ENCODE measurements at places on chromosomes 5 and 9.

- no peak for DNase-seq
Measured at GRCh38 chr9:112348257-112349007, 15.0 kb upstream of the PTBP3 start.

DNA sequence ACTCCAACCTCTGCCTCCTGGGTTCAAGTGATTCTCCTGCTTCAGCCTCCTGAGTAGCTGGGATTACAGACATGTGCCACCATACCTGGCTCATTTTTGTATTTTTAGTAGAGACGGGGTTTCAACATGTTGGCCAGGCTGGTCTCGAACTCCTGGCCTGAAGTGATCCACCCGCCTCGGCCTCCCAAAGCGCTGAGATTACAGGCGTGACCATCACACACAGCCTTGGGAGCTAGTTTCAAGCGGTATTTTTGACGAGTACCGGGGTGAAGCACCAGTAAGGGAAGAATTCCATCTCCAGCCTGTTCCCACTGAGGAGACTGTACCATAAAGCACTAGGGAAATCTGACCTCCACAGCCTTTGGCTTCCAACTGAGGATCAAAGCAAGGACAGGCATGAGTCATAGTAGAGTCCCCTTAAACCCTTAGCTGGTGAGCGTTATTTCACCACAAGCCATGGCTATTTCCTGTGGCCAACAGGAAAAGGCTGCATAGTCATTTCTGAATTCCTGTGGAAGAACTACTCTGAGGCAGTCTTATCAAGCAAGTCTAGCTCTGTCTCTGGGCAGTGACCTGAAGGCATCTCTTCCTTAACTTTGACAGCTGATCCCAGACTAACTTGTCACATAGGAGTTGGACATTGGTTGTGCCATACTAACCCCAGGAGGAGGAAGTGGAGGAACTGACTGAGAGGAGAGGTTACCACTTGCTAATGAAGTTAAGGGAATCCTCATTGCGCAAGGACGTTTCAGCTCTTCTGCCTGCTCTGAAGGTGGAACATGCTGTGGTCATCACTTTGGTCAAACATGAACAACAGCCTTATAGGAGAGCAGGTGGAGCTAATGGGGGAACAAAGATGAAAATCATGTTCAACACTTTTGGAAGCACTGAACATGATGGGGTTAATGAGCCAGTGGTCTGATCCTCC lies 85.8 kb upstream of the DMRT1 start:
- no peak for DNase-seq

GRCh38 chr9:13718086-13718485 lies 438.6 kb upstream of the MPDZ start:
- DNase-seq = no peak

- no peak for DNase-seq
Measured at GRCh38 chr9:91146391-91147019, 215.2 kb downstream of the AUH start.
